Muscle of leg (tissue), 16 donors: ENCODE measurements at places on chromosomes 12 and 14. TPM values are rescaled to one million over a fixed set of nuclear protein-coding genes. Genes with fewer than 3 reads are reported as not detected.

SCN8A gene
- 0.35 TPM for total RNA-seq

AQP6 gene
- total RNA-seq, result 0.13 TPM

SYNE3 gene
- 14.5 TPM for total RNA-seq

HVCN1 gene
- total RNA-seq, result 5.6 TPM

DNAAF2 gene
- 6.3 TPM for total RNA-seq

LAG3 gene
- 0.18 TPM for total RNA-seq

SLC5A8 gene
- total RNA-seq, result 0.04 TPM

TMCC3 gene
- 16.3 TPM for total RNA-seq

EMP1 gene
- 70.0 TPM for total RNA-seq

EML5 gene
- 0.93 TPM for total RNA-seq

CAND1 gene
- total RNA-seq, result 86.7 TPM

NUP37 gene
- total RNA-seq, result 24.4 TPM

ARHGAP5 gene
- total RNA-seq, result 131 TPM

MAP1LC3B2 gene
- total RNA-seq, result 0.71 TPM

CFAP251 gene
- total RNA-seq, result 1.7 TPM

DNAL1 gene
- total RNA-seq, result 9.3 TPM

SRP54 gene
- total RNA-seq, result 47.5 TPM

NABP2 gene
- 24.1 TPM for total RNA-seq

CLEC6A gene
- total RNA-seq, result not detected

MARCHF9 gene
- 5.6 TPM for total RNA-seq

SLC4A8 gene
- 0.80 TPM for total RNA-seq

DTX1 gene
- total RNA-seq, result 2.2 TPM

CLEC4E gene
- 0.09 TPM for total RNA-seq

FAM186B gene
- total RNA-seq, result 0.18 TPM

C14orf132 gene
- total RNA-seq, result 14.5 TPM

SLC48A1 gene
- 11.3 TPM for total RNA-seq

PTPN21 gene
- total RNA-seq, result 23.9 TPM

GLT8D2 gene
- 68.9 TPM for total RNA-seq

HSP90AA1 gene
- total RNA-seq, result 115 TPM

HOTAIR gene
- 1.8 TPM for total RNA-seq

MED13L gene
- 82.7 TPM for total RNA-seq

IFNG-AS1 gene
- 0.31 TPM for total RNA-seq

TSHR gene
- 0.31 TPM for total RNA-seq

MLEC gene
- 70.2 TPM for total RNA-seq

DHH gene
- total RNA-seq, result 1.1 TPM

LTB4R gene
- total RNA-seq, result 2.5 TPM

TMEM120B gene
- total RNA-seq, result 10.2 TPM

TAS2R7 gene
- total RNA-seq, result not detected

GTF2H3 gene
- total RNA-seq, result 30.3 TPM

TC2N gene
- total RNA-seq, result 7.6 TPM

JAG2 gene
- 23.8 TPM for total RNA-seq

BLTP3B gene
- total RNA-seq, result 20.7 TPM

TRAF3 gene
- 9.4 TPM for total RNA-seq

KDM5A gene
- total RNA-seq, result 36.8 TPM

CPNE8 gene
- total RNA-seq, result 11.7 TPM

MYF6 gene
- total RNA-seq, result 105 TPM

DEPDC4 gene
- 1.6 TPM for total RNA-seq

MRPL52 gene
- 69.2 TPM for total RNA-seq

ADAM20 gene
- total RNA-seq, result 0.80 TPM

CRIP2 gene
- total RNA-seq, result 144 TPM

ESPL1 gene
- 4.0 TPM for total RNA-seq

SPATS2 gene
- 18.8 TPM for total RNA-seq
